Adipocyte (in vitro differentiated cells): ENCODE measurements at places on chromosomes 13 and 19.

- no peak for DNase-seq
Observed at GRCh38 chr13:98223741-98224140, 46.7 kb upstream of the RNF113B start.

GRCh38 chr19:2280633-2281264 is 1.2 kb downstream of the PEAK3 start:
- no peak for DNase-seq

- DNase-seq, result no peak
Observed at GRCh38 chr19:19649580-19649995, 6.1 kb upstream of the GMIP start.

GRCh38 chr13:71214821-71215220 is 652.2 kb downstream of the DACH1 start:
- no peak for DNase-seq

DNA sequence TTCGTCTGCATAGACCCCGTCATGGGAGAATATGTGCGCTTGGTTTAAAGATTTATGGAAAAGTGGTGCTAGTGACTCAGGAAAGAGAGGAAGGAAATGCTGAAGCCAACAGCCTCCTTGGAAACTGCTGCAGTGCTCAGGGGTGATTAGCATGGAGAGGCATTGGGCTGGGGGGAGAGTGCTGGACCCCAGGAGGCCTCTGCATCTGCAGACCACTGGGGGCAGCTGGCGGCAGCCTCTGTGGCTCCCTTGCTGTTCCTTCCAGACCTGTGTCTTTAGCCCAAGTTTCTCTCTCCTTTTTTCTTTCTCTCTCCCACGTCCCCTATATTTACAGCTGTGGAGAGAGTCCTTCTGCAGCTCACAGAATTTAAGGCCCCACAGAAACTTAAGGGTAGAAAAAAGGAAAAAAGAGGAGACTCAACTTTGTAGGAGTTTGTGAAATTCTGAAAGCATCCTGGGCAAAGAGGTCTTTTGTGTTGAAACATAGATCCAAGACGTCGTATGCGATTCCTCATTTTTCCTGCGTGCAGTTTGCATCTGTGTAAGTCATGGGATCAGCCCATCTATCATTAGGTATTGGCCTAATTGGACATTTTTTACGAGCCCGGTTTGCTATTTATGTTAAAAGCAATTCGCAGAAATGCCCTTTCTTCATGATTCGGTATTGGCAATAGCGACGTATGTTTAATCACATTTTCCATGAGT is 116.2 kb upstream of the ZNF536 start:
- no peak for DNase-seq

GRCh38 chr13:104057861-104058260 is 991.6 kb upstream of the SLC10A2 start:
- no peak for DNase-seq

DNA sequence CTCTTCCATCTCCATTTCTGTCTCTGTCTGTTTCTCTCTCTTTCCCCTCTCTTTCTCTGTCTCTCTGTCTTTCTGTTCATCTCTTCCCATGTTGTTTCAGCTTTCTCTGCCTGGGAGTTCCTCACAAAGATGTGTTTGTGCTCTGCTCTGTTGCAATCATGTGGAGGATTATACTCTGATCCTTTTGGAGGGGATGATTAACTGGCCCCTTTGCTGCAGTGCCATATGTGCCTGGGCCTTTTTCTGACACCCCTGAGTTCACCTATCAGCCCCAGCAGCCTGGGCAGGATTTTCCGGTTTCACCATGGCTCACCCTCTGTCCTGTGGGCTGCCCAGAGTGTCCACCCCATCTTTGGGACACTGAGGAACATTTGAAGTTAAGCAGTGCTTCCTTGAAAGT is 9.0 kb upstream of the TEX26 start:
- DNase-seq, result no peak

GRCh38 chr19:37855098-37855497 is 51.3 kb downstream of the WDR87 start:
- peak; percentile 8 for DNase-seq

DNA sequence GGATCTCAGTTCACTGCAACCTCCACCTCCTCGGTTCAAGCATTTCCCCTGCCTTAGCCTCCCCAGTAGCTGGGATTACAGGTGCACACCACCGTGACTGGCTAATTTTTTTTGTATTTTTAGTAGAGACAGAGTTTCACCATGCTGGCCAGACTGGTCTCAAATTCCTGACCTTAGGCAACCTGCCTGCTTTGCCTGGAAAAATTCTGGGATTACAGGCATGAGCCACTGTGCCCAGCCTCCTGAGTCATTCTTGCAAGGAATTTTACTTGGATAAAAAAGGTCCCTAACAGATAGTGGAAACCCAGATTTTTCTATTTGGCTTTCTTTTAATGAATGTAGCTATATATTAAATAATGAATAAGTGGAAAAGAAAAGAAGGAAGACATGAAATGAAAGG is 449.9 kb upstream of the ATXN8OS start:
- no peak for DNase-seq

DNA sequence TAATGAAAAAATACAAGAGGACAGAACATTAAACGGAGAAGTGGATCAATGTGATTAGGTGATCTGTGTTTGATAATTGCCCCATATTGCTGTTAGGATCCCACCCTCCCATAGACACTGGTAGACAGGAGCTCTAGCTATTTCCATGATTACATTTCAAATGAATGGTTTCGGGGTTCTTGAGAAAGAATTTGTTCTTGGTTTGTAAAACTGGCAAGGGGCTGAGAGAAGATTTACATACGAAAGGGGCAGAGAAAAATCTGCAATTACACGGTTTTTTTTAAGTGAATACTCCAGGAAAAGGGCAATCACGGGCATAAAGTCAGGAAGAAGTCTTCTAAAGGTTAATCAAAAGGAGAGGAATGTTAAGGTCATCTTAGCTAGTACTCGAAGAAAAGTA is 2125.7 kb upstream of the PCDH20 start:
- no peak for DNase-seq

GRCh38 chr19:13727798-13728197 is 36.5 kb upstream of the MRI1 start:
- no peak for DNase-seq

- peak; percentile 30 for DNase-seq
Observed at GRCh38 chr13:71879129-71879535, 12.1 kb upstream of the DACH1 start.

DNA sequence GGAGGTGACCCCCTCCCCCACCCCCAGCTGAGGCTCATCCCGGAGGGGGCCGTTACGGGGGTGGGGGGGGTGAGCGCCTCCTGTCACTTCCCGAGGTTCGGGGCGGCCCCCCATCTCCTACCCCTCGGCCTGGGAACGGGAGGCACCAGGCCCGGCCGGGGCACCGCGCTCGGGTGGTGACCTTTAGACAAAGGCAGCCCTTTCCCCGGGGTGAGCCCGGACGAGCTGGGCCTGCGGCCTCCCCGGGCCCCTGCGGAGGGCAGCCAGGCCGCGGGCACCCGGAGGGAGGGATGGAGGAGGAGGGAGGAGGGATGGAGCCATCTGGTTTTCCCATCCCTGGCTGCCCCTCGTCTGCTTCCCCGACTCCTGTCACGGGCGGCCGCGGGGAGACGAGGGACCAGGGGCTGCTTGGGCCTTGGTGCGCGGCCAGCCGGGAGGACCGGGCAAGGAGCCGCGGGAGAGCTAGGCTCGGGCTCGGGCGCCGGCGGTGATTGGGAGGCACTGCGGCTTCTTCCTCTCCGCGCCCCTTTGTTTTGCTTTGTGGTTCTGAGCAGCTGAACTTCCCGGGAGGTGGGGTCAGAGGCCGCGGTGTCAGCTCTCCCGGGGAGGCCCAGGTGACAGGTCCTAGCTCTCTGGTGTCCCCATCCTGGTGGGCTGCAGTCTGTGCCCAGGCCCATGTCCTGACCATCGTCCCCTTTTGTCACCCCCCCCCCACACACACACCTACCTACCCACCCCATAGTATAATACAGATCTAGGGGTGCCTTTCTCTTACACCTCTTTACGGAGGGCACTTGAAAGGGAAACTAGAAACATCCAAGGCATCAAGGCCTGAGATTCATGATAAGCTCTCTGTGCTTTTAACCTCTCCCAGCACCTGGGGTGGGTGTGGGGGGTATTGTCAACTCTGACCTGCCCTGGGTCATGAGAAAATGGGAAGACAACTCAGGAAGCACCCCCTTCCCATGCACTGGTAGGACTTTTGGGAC is 1.3 kb downstream of the BICRA start:
- DNase-seq, result peak; percentile 73

DNA sequence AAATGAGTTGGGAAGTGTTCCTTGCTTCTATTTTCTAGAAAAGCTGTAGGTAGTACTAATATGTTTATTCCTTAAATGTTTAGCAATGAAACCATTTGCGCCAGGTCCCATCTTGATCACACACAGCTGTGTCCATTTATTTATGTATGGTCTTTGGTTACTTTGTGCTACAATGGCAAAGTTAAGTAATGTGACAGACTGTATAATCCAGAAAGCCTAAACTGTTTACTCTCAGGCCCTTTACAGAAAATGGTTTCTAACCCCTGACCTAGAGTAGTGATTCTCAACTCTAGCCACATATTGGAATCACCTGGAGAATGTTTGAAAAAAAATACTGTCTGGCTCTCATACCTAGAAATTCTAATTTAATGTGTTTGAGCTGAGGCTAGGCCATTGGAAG is 21.3 kb downstream of the SLC46A3 start:
- no peak for DNase-seq

DNA sequence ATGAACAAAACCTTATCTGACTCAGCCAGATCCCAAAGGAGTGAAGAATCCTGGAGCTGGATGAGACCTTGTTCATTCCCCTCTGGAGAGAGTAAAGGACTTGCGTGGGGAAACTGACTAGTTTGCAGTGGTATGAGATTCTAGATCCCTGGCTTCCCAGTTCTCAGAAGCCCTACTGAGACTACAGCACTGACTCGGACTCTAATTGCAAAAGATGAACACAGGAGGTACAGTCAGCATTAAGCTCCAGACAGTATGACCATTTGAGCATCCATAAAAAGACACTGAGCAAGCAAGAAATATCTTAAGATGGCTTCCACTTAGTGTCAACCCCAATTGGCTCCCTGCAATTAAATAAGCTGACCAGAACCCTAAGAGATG is 6.8 kb downstream of the ZC3H4 start:
- peak; percentile 41 for DNase-seq
